ENCODE measurements at places on chromosomes 13 and 19.
A peak's percentile ranks its signal among the peaks of the same experiment; 100 is the strongest.

GRCh38 chr13:112619730-112620631 is 32.0 kb upstream of the TUBGCP3 start:
- DNase-seq: no peak

GRCh38 chr13:47415048-47415447 is 518.2 kb upstream of the HTR2A start:
- no peak for DNase-seq

DNA sequence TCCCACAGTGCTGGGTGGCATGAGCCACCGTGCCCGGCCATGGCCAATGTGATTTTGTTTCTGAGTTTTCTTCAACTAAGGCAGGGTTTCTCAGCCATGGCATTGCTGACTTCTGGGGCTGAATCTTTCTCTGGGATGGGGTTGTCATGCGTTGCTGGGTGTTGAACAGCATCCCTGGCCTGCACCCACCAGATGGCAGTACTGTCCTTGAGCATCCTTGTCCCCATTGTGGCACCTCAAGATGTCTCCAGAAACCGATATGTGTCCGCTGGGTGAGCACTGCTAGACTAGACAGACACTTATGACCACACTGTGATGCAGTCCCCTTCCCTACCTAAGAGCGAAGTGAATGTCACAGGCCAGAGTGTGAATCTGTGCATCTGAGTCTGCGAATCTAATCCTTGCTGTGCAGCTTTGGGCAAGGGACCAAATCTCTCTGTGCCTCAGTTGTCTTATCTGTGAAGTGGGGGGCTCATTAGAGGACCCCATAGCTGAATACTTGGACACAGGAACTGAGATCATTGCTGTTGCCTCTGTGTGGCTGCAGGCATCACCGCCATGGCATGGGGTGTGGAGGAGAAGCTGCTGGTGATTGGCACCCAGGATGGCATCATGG is 50.3 kb upstream of the SIN3B start:
- peak; percentile 32 for DNase-seq

DNA sequence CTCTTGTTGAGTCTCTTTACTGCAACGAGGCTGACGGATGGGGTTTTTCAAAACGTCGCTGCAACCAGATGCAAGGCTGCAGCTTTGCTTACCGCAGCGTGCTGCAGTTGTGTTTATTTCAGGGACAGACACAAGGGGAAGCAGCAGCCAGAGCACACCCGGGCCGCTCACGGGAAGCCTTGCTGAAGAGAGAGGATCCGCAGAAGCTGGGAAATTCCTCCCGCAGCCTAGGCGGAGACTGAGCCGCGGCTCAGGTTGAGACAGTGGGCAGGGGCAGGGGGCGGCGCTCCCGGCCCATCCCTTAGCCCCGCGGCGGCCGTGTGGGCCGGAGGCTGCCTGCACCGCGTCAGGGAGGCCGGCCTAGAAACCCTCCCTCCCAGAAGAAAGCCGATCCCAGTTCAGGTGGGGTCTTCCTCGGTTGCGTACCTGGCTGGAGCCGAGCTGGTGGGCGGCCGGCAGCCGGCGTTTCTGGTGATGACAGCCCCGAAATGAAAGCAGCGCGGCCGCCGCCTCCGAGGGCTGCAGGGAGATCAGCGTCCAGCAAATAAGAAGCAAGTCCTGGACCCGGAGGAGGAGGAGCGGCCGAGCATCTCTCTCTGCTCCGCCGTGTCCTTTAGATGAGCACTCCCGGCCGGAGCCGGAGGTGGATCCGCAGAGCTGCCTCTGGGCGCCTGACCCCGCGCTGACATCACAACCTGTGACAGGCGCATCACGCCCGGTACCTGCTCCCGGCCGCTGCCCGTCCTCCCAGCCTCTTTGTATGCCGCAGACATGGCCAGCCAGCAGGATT is at the start of gene FRY:
FRY (plus strand) TSS at position 750 of the 790 bp plus-strand sequence; CDS start at position 772, 22 bp downstream.
- peak; percentile 60 for DNase-seq

- DNase-seq: no peak
Observed at GRCh38 chr19:9932835-9933234, 3.5 kb downstream of the OLFM2 start.

GRCh38 chr13:83943530-83944279 is 61.4 kb upstream of the SLITRK1 start:
- DNase-seq: no peak

DNA sequence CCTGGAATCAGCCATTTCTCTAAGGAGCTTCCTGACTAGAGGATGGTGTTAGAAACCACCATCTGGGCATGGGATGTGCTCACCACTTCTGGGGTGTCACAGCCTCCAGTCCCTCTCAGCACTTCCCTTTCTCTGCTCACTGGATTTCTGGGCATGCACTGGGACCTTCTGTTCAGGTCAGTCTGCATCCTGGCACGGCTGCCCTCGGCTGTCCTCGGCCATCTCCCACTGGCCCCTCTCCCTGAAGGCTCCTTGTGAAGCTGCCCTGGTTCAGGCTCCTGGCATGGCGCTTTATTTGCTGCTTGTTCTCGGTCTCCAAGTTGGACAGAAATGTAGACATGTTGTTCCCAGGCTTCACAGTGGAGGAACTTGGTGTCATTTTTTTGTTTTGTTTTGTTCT is 60.0 kb downstream of the TEX29 start:
- no peak for DNase-seq

GRCh38 chr19:41872384-41872774 is 4.7 kb upstream of the CD79A start:
- DNase-seq: no peak

DNA sequence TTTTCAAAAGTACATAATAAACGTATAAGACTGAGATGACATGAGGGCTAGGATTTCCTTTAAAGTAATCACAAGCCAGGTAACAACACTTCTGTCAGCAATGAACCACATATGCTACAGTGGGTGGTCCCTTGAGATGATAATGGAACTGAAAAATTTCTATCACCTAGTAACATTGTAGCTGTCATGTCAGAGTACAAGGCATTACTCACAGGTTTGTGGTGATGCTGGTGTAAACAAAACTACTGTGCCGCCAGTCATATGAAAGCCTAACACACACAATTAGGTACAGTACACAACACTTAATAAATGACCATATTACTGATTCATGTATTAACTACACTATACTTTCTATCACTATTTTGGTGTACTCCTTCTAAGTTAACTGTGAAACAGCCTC is 36.8 kb downstream of the MIPEP start:
- no peak for DNase-seq

- no peak for DNase-seq
Observed at GRCh38 chr19:31342926-31343325, 6.3 kb downstream of the TSHZ3 start.
